NCI-H1417 treated with DMSO at 0.1 percent for 48 hours (cell line): ENCODE measurements at places on chromosomes 2 and 18.

DNA sequence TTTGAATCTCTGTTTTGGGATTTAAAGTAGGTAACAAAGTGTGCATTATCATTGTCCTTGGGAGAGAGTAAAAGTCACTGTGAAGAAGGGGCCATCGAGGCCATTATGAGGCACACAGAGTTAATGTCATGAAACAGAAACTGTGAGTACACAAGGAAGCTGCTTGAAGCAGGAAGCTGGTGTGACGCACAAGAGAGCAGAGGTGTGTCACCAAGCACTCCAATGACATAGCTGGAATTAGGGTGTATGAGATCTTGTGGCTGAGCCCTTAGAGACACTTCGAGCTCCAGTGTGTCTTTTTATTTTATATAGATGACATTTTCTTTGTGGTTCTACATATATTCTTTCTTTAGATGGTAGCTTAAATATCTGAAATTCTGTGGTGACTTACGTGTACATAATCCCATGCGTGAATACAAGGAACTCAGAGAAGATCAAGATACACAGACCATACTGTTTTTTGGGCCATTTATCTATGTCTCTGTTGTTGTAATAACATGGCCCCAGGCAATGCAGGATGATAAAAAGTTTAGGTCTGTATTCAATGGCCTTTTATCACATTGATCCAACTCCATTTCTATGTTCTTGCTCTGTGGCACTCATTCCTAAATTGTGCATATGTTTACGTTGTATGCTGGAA, 164.7 kb upstream of the FAM98A start:
- no peak for DNase-seq

DNA sequence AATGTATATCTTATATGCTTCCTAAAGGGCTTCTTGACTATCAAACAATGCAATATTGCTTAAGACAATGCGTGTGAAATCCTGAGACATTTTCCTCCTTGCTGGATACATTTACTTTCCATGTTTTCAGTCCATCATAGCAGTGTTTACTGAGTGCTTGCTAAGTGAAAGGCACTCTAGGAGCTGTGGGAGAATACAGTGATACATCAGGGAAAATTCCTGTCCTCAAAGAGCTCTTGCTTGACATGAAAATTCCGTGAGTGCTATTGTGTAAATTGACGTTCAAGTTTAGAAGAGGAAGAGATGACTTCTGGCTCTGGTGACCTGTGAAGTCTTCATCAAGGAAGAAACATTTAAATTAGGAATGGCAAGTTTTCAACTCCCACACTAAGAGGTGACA, 449.4 kb upstream of the SOX11 start:
- no peak for DNase-seq

GRCh38 chr18:50647237-50647636, 87.3 kb downstream of the MAPK4 start:
- no peak for DNase-seq

GRCh38 chr2:23488584-23488983, 103.6 kb downstream of the KLHL29 start:
- DNase-seq = no peak

DNA sequence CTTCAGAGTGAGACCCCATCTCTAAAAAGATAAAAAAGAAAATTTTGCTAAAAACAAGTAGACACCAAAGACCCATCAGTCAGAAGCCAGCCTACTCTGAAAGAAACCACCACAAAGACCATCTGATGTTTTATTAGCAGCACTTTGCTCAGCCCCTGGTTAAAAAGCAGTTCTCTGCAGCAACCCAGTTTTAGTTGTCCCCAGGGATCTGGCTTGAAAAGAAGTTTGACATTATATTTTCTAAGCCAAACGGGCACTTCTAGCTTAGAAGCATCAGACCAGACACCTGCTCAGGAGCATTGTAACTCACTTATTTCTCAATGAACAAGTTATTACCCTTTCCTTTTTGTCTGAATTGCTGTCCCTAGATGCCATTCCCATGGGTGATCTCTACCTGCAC, 164.2 kb upstream of the ETAA1 start:
- DNase-seq = no peak

GRCh38 chr2:111238296-111238695, 117.6 kb downstream of the BCL2L11 start:
- no peak for DNase-seq

DNA sequence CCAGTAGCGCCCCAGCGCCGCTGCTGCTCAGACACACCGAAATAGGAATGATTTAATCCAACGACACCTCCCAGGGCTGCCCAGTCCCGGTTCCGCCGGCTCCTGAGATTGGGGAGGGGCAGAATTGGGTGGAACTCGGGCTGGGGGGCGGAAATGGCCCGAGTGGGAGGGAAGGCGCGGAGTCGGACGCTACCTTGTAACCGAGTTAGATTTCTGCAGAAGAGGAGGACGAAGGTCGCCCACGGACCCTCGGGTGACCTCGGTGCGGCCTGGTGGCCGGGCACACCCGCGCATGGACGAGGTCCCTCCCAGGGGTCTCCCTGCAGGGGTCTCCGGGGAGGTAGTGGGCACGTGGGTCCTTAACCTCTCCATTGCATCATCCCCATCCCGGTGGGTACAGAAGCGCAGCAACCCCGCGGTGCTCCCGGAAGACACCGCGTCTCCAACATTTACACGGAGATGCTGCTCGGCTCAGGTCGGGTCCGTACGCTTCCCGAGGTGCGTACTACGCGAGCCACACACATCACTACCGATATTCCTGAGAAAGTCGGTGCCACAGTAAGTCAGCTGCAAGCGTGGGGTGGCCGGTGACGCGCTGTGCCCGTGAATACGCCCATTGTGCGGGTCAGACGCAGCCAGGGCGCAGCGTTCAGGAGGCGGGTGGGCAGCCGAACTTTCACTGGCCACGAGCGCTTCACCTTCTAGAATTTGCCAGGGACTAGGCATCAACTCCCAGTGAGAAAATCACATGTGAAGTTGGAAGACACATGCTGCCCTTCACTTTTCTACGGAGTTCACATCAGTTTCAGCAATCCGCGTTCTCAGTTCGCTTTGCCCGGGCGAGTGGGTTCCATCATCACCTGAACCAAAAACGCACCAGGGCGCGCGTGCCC, 3.0 kb downstream of the ZNF516 start:
- DNase-seq = no peak

- DNase-seq = no peak
These were observed 7.3 kb downstream of the IER3IP1 start for GRCh38 chr18:47168913-47169312.

GRCh38 chr2:215882689-215883088, 130.7 kb downstream of the MREG start:
- DNase-seq = no peak

DNA sequence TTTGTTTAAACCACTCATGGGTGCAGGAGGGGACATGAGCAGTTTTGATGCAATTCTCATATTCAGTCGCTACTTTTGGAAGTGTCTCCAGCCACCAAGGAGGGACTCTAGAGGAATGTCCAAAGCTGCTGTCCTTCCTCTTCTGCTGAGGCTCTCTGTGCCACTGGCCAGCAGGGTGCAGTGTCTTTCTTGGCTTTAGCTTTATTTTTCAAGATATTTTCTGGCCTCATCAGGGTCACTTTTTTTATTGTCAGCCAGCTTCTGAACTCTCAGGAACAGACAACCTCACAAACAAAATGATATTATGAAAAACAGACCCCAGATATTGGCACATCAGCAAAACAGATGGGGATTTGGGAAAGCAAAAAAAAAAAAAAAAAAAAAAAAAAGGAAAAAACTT, 289.3 kb upstream of the ZSWIM2 start:
- DNase-seq = no peak

DNA sequence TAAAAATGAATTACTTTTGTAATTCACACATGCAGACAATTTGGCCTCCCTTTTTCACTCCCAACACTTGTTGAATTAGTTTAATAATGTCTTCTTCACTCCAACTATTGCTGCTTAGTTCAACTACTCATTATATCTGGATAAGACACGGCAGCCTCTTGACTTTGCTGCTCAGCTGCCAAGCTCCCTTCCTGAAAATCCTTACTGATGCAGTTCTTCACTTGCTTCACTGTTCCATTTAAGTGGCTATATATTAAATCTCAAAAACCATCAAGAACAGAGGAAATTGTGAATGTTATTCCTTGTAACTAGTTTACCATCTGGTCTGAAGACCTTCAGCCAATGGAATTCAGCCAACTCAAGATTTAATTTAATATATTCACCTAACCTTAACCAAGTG, 127.1 kb downstream of the NCOA1 start:
- DNase-seq = no peak

DNA sequence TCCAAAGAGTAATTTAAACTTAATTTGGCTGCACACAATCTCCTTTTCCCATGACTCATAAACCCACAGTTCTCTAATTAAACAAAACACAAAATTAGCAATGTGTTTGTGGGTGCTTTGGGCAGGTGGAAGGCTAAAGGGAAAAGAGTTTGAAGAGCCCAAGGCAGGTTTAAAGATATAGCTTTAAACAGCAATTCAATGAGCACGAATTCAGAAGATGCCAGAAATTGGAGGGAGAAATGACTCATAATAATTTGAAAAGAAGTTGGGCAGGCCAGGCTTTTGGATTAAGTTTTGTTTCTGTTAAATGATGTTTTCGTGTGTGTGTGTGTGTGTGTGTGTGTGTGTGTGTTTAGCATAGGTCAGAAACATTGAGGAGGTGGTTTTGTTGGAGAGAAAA, 594.8 kb upstream of the ZEB2 start:
- no peak for DNase-seq

GRCh38 chr2:11681722-11682589, 12.0 kb upstream of the NTSR2 start:
- no peak for DNase-seq

DNA sequence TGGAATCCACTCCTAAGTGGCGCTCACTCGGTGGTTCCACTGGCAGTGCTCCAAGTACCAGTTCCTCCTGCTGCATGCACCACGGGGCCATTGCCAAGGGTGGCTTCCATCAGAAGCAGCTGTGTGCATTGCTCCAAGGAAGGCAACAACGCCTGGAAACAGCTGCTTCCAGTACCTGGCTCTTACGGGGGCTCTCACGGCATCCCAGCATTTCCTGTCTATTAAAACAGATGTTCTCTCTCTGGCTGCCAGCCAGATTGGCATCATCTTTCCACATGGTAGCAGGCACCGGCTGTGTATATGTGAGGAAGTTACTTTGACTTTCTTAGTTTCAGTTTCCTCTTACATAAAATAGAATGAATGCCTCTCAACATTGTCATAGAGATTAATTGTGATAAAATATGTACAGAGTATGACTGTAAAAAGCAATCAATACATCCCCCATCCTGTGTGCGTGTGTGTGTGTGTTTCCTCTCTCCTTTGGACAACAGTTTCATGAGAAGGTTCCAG, 84.9 kb downstream of the CMPK2 start:
- no peak for DNase-seq

GRCh38 chr2:85134255-85134895, 1.2 kb downstream of the TCF7L1 start:
- no peak for DNase-seq

DNA sequence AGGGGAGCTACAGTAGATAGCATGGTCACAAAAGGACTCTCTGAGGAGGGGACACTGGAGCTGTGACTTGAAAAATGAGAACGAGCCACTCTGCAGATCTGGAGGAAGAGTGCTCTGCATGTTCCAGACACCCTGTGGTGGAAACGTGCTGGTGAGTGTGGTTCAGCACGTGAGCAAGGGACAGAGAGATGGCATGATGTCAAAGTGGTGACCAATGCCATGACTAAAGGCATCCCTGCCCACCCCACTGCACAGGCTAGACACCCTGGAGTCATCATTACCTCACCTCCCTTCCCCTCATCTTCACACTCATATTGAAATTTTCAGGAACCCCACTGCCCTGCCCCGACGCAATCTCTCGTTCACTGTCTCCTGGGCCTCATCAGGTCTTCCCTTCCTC, 56.5 kb downstream of the SLC4A5 start:
- no peak for DNase-seq

GRCh38 chr2:172420216-172420615, 7.2 kb upstream of the ITGA6 start:
- DNase-seq = no peak

DNA sequence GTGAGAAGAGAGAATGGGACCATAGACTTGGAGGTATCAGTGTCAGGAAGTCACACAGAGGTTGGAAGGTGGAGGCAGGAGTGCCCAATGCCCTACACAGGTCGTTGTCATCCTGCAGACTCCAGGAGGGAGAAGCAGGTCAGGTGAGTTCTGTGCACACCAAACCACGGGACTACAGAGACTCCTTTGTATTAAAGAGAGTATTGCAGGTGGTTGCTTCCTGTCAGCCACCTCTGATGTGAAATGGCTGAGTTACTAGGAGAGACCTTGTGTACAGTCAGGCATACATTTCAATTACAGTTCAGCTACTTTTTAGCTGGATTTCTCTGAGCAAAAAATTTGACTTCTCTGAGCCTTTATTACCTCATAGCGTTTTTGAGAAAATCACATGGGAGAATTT, 51.6 kb downstream of the SPP2 start:
- no peak for DNase-seq

- no peak for DNase-seq
These were observed 6.5 kb downstream of the IGFBP5 start for GRCh38 chr2:216688731-216689340.

DNA sequence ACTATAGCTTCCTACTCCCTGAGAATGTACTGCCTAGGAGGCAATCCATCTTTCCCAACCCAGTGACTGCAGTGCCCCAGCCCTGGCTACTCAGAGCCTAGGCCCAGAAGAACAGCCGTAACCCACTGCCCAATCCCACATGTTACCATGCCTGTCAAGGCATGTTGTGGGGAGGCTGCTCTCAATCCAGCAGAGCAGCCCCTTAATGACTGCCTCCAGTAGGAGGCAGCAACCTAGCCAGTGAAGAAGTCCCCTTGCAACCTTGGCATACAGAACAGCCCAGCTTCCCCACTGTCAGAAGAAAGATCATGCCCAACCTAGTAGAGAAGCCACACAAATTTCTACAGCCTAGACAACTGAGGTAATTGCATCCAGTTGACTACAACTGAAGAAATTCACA, 44.2 kb upstream of the CDH7 start:
- DNase-seq = no peak

- DNase-seq = no peak
These were observed 85.9 kb downstream of the MTCL1 start for GRCh38 chr18:8791171-8791651.

- DNase-seq = no peak
These were observed 103.9 kb upstream of the COL3A1 start for GRCh38 chr2:188870289-188870688.

DNA sequence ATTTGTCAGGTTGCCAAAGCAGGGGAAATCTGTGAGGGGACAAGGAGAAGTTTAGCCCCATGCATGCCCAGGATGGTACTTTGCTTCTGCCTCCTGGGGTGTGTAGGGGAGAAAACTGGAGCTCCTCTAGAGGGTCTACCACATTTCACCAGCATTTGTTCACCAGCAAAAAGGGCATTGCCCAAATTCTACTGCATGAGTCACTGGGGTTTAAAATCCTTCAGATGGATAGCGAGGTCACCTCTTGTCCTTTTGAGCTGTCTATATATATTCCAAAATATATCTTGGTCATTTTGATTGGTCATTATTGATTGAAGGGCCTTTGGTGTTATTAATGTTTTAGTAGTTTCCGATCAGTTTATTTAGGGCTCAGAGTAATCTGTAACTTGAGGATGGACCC, 18.7 kb downstream of the FHOD3 start:
- no peak for DNase-seq

GRCh38 chr18:39799006-39799405, 2156.0 kb upstream of the PIK3C3 start:
- no peak for DNase-seq

DNA sequence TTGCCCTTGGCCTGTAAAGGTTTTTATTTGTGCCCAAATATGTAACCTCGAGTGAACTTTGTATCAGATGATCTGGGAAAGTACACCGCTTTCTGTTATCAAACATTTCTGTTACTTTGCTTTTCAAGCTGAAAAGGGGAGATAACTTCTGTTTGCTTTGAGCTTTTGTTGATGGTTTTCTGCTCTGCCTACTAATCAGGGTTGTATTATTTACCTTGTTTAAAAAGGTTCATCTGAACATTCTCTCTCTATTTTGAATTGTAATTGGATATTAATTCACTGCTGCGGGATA, 79.4 kb downstream of the XRCC5 start:
- DNase-seq = no peak
